ENCODE measurements at places on chromosomes 4 and X.
A peak's percentile ranks its signal among the peaks of the same experiment; 100 is the strongest.

DNA sequence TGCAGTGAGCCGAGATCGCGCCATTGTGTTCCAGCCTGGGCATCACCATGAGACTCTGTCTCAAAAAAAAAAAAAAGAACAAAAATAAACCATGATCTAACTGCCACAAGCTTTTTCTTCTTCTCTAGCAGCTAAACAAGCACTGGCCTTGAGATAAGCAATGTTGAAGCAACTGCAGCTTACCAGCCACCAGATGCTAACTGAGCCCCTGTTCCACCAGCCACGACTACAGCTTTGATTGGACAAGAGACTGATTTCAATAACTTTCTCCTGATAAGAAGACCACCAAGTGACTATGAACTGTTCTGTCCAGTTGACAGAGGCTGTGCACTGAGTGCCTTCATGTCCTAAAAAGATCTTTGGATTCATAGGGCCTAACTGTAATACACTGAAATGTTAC, 58.5 kb downstream of the DCTD start:
- no peak for DNase-seq

- DNase-seq, result no peak
Observed at GRCh38 chr4:130478406-130478805, 1382.5 kb downstream of the C4orf33 start.

DNA sequence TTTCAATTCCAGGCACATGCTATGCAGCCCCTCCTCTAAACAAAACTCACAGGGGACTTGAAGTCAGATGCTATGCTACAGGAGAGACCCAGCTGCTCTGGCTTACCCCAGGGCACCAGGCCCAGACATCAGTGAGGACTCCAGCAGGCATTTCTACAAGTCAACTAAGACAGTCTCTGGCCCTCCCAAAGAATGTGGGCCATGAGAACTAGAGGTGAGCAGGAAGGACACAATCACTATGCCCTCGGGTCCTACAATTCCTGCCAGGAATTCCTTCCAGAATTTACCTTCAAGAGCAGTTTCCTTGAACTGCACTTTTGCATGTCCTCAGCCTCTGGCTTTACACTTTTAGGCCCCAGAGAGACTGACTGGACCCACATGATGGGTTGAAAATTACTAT, 17.4 kb downstream of the TMEM192 start:
- DNase-seq, result no peak

GRCh38 chr4:169510617-169511016, 101.8 kb downstream of the NEK1 start:
- DNase-seq, result no peak

DNA sequence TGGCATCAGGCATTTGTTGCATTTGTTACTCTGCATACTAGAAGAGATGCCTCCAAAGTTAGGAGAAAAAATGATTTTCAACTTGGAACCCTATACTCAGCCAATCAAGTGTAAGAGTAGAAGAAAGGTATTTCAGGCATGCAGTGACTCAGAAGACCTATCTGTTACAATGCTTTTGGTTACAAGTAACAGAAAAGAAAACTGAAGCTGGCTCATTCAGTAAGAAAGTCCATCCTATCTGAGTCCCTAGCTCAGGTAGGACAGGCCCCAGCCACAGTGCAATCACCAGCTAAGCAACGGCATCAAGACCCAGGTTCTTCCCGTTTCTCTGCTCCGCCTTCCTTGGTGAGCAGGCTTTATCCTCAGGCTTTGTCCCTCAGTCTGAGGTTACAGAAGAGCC, 23.3 kb downstream of the MECP2 start:
- DNase-seq, result no peak

DNA sequence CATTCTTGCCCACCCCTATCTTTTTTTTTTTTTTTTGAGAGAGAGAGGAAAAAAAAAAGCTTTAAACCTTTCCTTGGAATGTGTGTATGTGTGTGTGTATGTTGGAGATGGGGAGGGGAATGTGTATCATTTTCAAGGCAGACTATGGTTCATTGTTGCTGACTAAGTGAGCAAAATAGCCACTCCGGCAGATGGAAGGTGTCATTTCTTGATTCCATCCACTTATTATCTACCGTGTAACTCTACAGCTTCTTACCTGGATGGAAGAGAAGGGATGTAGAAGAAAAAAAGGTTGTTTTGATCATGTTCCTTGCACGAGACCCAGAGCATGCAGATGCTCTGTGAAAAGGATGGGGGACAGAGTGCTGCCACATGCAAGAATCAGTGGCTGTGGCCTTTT, 5.9 kb upstream of the GK2 start:
- no peak for DNase-seq

DNA sequence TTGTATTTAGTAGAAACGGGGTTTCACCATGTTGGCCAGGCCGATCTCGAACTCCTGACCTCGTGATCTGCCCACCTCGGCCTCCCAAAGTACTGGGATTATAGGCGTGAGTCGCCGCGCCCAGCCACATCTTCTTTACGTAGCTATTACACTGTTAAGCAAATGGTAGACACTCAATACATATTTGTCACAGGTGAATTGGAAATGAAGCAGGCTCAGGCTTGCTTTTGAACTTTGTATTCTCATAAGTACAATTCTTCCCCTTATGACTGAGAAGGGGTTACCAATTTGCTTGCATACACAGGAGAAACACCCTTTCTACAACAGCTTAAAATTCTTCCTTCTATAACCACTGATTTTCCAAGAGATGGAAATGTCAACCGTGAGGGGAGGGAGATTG, 787 bp upstream of the SRPX2 start:
- DNase-seq, result no peak

- DNase-seq, result no peak
Observed at GRCh38 chrX:112819008-112819640, 21.5 kb downstream of the AMOT start.

DNA sequence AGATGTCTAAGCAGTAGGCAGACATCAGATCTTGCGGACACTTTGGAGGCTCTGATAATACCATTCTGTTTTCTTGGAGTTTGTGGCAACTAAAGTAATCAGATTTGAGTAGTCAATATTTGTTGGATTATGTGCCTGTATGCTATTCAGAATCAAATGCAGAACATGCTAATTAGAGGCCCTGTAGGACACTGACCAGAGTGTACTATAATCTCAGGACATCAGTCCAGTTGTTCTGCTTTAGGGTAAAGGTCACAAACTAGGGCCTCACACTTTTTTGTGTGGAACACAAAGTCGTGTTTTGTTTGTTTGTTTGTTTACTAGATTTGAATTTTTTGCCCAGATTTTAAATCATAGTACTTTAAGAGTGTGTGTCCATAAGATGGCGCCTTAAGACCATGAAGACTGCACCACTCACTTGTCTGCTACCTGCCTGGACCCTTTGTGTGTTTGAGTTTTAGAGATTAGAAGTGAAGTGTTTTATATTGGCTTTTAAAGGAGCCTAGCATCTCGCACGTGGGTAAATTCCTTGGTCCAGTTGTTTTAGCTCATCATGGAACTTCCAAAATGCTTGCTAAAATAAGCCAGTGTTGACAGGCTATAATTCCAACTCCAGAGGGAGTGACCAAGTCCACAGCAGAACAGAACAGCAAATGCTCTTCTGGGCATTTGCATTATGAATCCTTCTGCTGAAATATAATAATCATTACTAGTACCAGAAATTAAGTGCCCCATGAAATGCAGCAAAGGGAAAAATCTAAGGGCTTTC, 34.7 kb downstream of the IL13RA1 start:
- DNase-seq, result no peak

GRCh38 chr4:123922847-123923246, 526.3 kb downstream of the SPRY1 start:
- no peak for DNase-seq

DNA sequence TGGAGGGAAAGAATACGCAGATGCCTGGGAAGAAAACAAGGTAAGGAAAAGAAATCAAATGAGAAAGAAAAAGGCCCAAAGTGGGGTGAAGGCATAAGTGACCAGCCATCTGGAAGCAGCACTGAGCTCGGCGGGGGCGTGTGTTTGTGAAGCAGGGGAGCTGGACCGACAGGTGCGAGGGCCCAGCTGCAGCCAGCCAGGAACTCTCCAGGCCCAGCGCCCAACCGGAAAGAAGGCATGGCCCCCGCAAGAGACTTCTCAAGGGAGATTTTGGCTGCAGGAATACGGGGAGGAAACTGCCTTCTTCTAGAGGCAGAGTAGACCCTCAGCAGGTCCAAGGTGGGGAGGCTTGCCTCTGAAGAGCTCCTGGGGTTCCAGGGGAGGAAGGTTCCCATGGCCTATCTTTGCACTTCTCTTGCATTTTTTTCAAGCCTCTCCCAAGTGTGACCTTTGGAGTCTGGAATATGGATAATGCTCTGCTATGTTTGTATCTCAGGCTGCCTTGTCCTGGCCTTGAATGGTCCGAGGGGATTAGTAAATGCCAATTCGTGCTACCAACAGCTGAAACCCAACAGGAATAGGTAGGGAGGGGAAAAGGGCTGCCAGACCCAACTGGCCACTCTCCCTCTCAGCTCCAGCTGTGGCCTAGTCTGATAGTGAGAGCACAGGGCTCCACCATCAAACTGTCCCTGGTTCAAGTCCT, 10.8 kb upstream of the CITED1 start:
- DNase-seq, result no peak

GRCh38 chrX:130330706-130331105, 9.0 kb upstream of the SLC25A14 start:
- peak; percentile 11 for DNase-seq
